Cardiac muscle cell (in vitro differentiated cells and primary cell): ENCODE measurements at places on chromosomes 7 and 10. TPM values are rescaled to one million over a fixed set of nuclear protein-coding genes. Genes with fewer than 3 reads are reported as not detected.

The CDC123 gene
- total RNA-seq, result 53.0 and 77.6 TPM in 2 replicates

The SPDYE16 gene
- 0.11 and 1.1 TPM in 2 replicates for total RNA-seq

The WASHC2A gene
- 16.1 and 18.2 TPM in 2 replicates for total RNA-seq

The ANKRD61 gene
- 0.11 and 0.15 TPM in 2 replicates for total RNA-seq

The GPR15LG gene
- total RNA-seq, result not detected in 2 replicates

The ZC3HAV1L gene
- 10.4 and 23.5 TPM in 2 replicates for total RNA-seq

The PIP gene
- total RNA-seq, result not detected in 2 replicates

The SSC4D gene
- total RNA-seq, result 17.3 and 33.5 TPM in 2 replicates

The GRID1 gene
- 1.5 and 2.3 TPM in 2 replicates for total RNA-seq

The PTF1A gene
- total RNA-seq, result not detected in 2 replicates

The ICA1 gene
- 7.7 and 60.7 TPM in 2 replicates for total RNA-seq

The CLCN1 gene
- total RNA-seq, result 0.11 TPM in 1 of 2 replicates, not detected in the other

The MKI67 gene
- 5.6 and 63.6 TPM in 2 replicates for total RNA-seq

The HMX3 gene
- not detected in 2 replicates for total RNA-seq

The MUC12 gene
- total RNA-seq, result 2.4 TPM in 1 of 2 replicates, not detected in the other

The POU6F2 gene
- 0.99 and 3.6 TPM in 2 replicates for total RNA-seq

The GIMAP6 gene
- total RNA-seq, result 0.04 and 0.09 TPM in 2 replicates

The TAS2R3 gene
- 1.7 TPM in 1 of 2 replicates, not detected in the other for total RNA-seq

The NANOS1 gene
- 1.0 and 1.5 TPM in 2 replicates for total RNA-seq

The RPEL1 gene
- not detected in 2 replicates for total RNA-seq

The HOXA6 gene
- total RNA-seq, result not detected in 2 replicates
